ENCODE measurements at places on chromosomes 7 and 10. TPM values are rescaled to one million over a fixed set of nuclear protein-coding genes. Genes with fewer than 3 reads are reported as not detected.

GRCh38 chr7:74525881-74526280, 72.2 kb downstream of the GTF2IRD1 start:
- no peaks in the 10 kb centered on the region for H3K27me3 ChIP-seq
- no peak overlapping the region for H3K4me3 ChIP-seq
- peaks cover 22% of the 10 kb centered on the region for H3K4me1 ChIP-seq
- H3K36me3 ChIP-seq: no peaks in the 10 kb centered on the region
- DNase-seq: peak; percentile 91

DNA sequence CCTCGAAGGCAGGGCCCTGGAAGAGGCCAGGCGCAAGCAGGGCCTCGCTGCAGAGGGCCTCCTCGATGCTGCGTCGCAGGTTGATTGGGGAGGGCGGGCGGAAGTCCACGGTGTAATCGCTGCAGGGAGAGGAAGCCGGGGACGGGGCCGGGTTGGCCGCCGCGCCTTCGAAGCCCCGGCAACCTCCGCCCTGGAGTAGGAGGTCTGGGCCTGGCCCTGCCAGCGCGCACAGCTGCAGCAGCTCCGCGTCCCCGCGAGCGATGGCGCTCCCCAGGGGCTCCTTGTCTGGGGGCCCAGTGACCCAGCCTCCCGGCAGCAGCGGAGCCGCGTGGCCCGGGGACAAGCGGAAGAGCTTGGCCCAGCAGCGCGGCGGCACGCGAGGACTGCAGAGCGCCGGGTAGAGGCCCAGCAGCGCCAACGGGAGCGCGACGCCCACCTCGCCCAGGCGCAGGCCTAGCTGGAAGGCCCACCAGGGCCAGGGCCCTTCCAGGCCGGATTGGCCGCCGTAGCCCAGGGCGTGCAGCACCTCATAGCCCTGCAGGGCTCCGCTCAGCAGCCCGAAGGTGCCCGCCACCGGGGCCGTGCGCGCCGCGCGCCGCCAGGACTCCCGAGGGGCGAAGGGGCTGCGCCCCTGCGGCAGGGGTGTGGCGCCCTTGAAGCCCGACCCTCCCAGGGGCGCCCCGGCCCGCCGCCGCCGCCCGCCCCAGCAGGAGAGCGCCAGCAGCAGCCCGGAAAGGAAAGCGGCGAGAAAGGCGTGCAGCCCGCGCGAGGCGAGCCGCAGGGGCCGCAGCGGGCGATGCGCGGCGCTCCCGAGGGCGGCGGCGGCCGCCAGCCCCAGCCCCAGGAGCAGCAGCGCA, 7.8 kb upstream of the RBM28 start:
- DNase-seq: no peak
- H3K27me3 ChIP-seq: peaks cover 51% of the 10 kb centered on the region
- peaks cover 9% of the 10 kb centered on the region for H3K4me1 ChIP-seq
- H3K4me3 ChIP-seq: no peak overlapping the region
- H3K27ac ChIP-seq: no peak overlapping the region

GRCh38 chr10:17062955-17063484, 66.6 kb downstream of the CUBN start:
- no peak overlapping the region for H3K4me3 ChIP-seq
- peak overlapping the region; percentile 6 for H3K27ac ChIP-seq
- H3K27me3 ChIP-seq: no peaks in the 10 kb centered on the region
- peaks cover 2% of the 10 kb centered on the region for H3K4me1 ChIP-seq

DNA sequence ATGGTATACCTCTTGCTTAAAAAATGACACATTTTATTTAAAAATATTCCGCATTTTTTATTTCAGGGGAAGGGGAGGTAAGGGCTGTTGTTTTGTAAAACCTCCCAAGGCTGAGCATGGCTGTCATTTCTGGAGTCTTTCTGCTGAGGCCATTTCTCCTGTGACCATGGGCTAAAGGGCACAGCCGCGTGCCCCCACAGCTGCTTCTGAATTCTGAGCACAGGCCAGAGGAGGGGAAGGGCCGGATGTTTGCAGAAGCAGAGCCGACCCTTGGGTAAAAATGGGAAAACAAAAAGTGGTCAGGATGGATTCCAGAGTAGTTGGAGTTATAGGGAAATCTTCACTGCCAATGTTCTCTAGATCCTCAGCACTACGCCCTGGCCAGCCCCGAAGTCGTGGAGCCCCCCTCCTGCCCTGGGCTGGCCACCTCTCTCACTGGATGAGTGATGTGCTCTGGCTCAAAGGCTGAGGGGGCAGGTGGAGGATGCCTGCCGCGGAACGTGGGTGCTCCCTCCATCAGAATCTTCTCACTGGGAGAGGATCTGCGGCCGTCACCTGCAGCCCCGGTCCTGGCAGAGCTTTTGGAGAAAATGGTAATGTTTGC, 131.3 kb upstream of the ZEB1 start:
- H3K27me3 ChIP-seq: no peaks in the 10 kb centered on the region
- DNase-seq: no peak
- no peaks in the 10 kb centered on the region for H3K4me1 ChIP-seq
- no peak overlapping the region for H3K4me3 ChIP-seq
- H3K36me3 ChIP-seq: no peaks in the 10 kb centered on the region

DNA sequence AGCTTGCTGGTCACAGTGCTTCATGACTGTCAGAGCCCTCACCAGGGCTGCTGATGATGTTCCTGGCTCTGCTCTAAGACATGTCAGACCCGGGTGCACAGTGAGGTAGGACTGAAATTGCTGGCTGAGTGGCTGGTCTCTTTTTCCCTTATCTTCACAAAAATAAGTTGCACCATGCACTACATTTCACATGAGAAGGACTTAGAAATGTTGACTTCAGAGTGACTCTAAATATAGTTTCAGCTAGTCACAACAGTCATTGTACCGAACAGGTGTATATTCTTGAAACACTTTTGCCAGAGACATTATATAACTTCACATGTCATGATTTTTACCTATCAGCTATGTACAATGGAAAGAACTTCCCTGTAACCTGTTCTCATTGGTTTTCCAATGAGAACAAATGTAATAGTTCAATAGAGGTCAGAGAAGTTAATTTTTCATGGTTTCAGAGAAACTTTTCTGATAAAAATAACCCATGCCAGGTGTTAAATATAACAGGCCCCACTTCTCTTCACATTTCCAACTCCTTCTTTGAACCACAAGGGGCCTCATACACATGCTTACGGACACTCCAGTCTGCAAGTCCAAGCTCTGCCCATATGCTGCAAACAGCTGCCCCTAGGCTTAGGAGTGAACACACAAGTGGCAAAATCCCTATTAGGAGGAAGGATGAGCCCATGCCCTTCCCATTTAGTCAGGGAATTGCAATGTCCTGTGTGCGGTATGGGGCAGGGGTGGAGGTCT, 115.6 kb downstream of the CDK6 start:
- no peak for DNase-seq
- no peaks in the 10 kb centered on the region for H3K4me1 ChIP-seq
- H3K4me3 ChIP-seq: no peak overlapping the region
- no peak overlapping the region for H3K27ac ChIP-seq

GRCh38 chr10:33315891-33316290, 18.6 kb downstream of the NRP1 start:
- H3K4me3 ChIP-seq: no peak overlapping the region
- H3K27ac ChIP-seq: no peak overlapping the region
- H3K27me3 ChIP-seq: no peaks in the 10 kb centered on the region
- H3K4me1 ChIP-seq: peaks cover 5% of the 10 kb centered on the region
- DNase-seq: no peak

The EN2 gene
- not detected for total RNA-seq

The PRKCQ gene
- 1.5 TPM for total RNA-seq

The ANKRD1 gene
- total RNA-seq: not detected
